ENCODE measurements at places on chromosomes 1 and 21.

DNA sequence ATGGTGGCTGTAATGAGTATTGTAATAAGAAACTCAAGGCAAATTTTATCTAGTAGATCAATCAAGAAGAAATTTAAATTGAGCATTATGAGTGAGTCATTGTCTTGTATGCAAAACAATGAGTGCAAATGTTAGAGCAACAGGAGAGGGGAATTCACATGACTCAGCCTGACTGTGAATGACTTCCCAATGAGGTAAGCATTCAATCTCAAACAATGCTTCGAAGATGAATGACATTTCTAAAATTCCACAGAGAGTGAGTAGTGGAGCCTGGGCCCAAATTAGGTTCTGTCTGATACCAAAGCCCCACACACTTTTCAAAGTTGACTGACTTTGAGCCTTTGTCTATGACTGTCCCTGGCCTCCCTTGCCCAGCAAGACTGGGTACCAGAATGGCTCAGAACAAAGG, 738.0 kb downstream of the PTPRU start:
- DNase-seq = no peak

GRCh38 chr1:246921481-246921880, 10.3 kb downstream of the AHCTF1 start:
- no peak for DNase-seq

GRCh38 chr1:95982711-95983110, 738.9 kb upstream of the PTBP2 start:
- DNase-seq = no peak

- no peak for DNase-seq
These were observed 415.4 kb downstream of the TTLL7 start for GRCh38 chr1:83583351-83584014.

GRCh38 chr1:172500207-172500606, 32.7 kb upstream of the SUCO start:
- no peak for DNase-seq

- DNase-seq = no peak
These were observed 16.7 kb downstream of the PALMD start for GRCh38 chr1:99662539-99663080.

DNA sequence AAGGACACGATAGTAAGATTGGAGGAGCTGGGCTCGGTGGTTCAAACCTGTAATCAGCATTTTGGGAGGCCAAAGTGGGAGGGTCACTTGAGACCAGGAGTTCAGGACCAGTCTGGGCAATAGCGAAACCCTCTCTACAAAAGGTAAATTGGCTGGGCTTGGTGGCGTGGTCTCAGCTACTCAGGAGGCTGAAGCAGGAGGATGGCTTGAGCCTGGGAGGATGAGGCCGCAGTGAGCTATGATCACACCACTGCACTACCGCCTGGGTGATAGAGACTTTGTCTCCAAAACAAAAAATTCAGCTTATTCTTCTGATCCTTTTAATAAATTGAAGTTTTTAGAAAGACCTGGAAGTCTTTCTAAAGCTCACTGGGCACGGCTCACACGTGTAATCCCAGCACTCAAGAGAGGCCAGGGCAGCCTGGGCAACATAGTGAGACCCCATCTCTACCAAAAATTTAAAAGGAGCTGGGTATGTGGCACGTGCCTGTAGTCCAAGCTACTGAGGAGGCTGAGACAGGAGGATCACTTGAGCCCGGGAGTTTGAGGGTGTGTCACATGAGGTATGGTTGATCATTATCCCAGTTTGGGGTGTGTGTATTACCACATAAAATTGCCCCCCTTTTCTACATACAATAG, 15.3 kb downstream of the MASP2 start:
- no peak for DNase-seq

DNA sequence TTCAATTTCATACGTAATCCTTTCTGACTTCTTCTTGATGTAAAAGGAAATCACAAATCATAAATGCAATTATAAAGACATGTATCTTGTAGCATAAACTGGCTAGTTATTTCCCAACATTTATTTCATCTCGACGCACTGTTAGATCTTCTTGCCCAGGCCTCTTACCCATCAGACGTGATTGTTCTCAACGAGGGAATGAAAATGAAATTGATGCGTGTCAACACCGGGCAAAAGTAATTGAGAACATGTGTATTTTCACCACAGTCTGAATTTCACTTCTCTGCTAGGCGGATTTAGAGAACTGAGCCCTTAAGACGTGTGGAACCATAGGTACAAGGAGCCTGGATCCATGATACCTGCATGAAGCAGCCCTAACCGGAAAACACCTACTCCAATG, 519.7 kb downstream of the KCNT2 start:
- DNase-seq = no peak

DNA sequence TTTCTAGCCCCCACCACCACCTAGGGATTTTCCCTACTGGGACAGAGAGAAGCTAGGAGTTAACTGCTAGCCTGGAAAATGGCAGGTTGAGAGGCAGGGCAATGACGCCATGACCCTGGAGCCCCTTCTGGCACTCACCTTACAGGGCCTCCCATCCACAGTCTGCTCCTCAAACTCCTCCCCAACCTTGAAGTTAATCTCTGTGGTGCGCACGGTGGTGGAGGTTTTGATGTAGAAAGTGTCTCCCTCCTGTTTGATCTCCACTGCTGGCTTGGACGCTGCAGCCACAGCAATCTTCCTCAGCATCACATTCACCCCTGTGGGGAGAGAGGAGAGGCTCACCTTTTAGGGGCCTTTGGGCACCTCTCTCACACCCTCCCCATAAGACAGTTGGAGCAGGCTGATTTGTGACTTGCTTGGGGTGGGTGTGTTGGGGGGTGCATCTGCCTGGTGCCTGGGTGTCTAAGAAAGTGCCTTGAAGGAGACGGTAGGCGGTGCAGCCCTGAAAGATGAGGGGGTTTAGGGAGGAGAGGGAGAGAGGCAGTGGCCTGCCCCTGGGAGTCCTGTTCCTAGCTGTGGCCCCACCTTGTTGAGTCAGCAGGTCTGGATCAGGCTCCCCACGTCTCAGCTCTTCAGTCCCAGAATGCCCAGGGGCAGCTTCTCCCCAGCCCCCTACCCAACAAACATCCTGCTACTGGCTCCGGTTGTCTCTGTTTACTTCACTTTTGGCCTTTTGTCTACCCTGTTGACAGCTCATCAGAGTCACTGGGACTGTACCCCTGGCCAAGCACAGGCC, 4.4 kb downstream of the CRABP2 start:
- DNase-seq = no peak

GRCh38 chr1:202709276-202710041, 795 bp downstream of the SYT2 start:
- DNase-seq = no peak
